ENCODE measurements at places on chromosomes 11 and 22. TPM values are rescaled to one million over a fixed set of nuclear protein-coding genes. Genes with fewer than 3 reads are reported as not detected.

DNA sequence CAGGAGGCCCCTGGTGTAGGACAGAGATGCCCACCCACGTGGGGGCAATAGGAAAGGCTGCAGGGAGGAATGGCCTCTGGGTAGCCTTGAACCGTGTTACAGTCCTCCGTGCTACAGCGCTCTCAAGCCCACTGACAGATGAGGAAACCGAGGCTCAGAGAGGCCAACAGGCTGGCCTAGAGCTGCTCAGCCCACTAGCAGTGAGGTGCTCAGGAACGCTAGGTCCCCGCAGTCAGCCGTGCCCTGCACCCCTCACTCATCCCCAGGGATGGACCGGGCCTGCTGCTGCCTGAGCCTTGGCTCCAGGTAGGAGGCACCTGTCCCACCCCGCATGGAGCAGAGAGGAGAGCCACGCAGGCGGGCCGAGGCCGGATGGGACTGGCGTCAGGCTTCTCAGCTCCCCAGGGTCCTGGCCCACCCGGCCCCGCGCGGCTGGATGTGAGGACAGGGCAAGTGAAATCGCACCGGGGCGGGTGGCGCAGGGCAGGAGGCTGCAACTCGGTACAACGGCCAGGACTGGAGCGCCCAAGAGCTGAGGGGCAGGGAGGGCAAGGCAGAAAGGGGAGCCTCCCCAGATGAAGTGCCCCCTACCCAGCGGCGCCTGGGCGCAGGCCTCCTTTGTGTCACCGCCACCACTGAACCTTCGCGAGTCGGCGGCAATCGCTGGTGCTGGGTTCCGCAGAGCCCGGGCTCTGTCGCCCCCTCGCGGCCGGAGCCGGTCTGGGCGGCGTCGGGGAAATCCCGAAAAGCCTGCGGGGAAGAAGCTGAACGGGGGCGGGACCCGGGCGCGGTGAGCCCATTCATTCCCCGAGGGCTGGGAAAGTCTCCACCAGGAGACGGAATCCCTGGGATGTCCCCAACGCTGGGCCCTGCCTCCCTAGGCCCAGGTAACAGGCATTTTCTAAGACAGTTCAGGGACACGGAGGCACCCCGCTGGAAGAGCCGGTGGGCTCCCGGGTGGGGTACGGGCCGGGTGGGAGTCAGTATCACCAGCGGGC, 8.4 kb upstream of the SLC2A11 start:
- H3K4me3 ChIP-seq: no peak overlapping the region
- H3K27me3 ChIP-seq: peaks cover 2% of the 10 kb centered on the region
- no peaks in the 10 kb centered on the region for H3K36me3 ChIP-seq
- no peak overlapping the region for H3K27ac ChIP-seq
- H3K4me1 ChIP-seq: peaks cover 4% of the 10 kb centered on the region
- peak; percentile 97 for DNase-seq

- H3K27ac ChIP-seq: no peak overlapping the region
- H3K4me3 ChIP-seq: no peak overlapping the region
- H3K4me1 ChIP-seq: no peaks in the 10 kb centered on the region
- no peak for DNase-seq
These were observed 34.8 kb downstream of the MRGPRX2 start for GRCh38 chr11:19025481-19026406.

DNA sequence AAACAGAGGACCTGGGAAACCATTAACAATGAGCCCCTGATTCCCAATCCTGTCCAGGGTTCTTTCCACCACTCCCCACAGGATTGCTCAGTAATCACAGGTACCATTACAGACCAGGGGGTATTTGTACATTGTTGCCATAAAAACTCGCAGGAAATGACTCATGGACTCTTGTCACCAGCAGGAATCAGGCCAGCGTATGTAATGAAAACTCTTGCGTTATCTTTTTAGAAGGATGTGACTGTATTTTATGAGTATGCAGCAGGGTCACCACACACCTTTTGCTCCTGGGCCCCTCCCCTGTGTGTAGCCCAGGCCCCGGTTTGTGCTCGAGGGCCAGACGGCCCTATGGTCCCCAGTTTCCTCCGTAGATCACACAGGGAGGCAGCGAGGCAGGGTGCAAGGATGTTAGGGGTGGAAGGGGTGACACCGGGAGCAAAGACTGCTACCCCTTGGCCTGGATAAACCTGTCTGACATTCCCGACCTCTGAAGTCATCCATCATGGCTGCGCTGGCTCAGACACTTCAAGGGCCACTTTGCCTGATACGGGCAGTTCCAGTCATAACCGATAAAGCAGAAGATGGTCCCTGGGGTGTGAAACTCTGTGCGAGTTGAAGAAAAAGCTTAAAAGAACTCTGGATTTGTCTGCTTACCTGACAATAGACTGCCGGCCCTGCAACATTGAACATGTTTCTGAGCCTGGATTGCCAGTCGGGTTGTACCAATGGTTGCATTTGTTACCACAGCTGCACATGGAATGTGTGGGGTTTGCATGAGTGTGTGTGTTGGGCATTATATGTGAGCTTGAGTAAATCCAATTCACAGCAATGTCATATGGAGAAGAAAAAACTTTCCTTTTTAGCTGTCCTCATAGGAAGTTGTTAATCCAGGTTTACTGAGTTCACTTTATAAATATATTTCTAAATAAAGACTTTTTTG, 56.9 kb downstream of the MICAL2 start:
- no peak overlapping the region for H3K4me3 ChIP-seq
- peaks cover 3% of the 10 kb centered on the region for H3K27me3 ChIP-seq
- DNase-seq: no peak
- H3K4me1 ChIP-seq: peaks cover 1% of the 10 kb centered on the region
- H3K36me3 ChIP-seq: no peaks in the 10 kb centered on the region

- no peaks in the 10 kb centered on the region for H3K36me3 ChIP-seq
- peaks cover 3% of the 10 kb centered on the region for H3K4me1 ChIP-seq
These were observed 7.4 kb downstream of the DESI1 start for GRCh38 chr22:41613456-41613855.

DNA sequence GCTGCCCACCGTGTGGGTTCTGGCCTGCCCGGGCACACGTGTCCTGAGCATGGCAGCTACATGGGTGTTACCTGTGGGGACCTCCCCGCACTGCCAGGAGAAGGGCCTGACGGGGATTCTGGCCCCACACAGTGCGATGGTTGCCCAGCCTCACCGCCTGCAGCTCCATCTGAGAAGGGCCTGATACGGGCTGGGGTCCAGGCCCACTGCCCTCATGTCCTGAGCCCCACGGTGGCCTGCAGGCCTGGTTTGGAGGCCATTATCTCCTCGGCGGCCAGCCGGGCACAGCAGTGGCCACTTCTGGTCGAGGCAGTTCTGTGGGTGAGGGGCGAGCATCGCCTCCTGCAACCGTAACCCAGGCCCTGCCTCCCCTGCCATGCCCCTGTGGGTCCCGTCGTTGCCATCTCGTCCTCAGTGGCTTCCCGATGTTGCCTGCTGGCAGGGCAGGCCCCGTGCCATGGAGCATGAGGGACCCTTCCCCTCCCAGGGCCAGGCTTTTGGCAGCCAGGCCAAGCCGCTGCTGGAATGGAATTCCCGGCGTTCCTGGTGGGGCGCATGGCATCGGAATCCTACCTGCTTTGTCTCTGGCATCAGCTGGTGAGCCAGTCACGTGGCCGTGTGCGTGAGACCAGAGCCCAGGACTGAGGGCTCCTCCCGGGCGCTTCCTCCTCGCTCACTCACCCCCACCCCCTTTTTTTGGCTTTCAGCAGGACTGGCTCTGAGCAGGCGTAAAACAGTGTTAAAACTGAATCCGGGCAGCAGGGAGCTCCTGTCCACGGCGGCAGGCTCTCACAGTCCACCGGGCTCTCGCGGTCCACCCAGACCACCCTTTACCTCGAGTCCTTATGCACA, 71.9 kb upstream of the PPARA start:
- no peak overlapping the region for H3K27ac ChIP-seq
- no peaks in the 10 kb centered on the region for H3K36me3 ChIP-seq
- no peaks in the 10 kb centered on the region for H3K4me1 ChIP-seq
- no peak overlapping the region for H3K4me3 ChIP-seq
- peaks cover 2% of the 10 kb centered on the region for H3K27me3 ChIP-seq
- peak; percentile 7 for DNase-seq

DNA sequence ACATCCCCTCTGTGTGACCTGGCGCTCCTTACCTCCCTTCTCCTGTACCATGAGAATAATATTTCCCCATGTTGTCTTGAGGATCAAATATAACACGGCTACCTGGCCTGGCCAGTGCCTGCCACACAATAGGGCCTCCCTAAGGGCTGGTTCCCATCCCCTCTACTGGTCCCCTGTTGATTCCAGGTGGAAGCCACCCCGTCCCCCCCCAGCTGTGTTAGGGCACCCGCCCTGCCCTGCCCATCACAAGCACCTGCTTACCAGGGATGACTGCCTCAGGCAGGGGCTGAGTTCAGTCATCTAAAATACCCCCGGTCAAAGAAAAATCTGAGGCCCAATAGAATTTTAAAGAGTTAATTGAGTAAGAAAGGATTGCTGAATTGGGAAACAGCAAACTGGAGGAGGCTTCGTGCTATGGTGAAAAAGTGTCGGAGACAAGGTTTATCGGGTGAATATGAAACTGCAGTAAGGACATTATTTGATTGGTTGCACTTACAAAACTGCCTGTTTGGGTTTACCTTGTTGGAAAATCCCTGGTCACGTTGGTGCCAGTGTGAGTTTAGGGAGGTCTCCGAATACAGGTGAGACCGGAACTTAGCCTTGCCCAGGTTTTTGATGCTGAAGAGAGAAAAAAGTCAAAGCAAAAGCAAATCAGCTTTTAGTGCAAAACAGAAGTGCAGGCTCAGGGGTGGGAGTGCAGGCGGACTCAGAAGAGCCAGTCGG, 5.2 kb downstream of the APOL1 start:
- peaks cover 7% of the 10 kb centered on the region for H3K4me1 ChIP-seq
- H3K27ac ChIP-seq: no peak overlapping the region
- DNase-seq: no peak
- no peaks in the 10 kb centered on the region for H3K36me3 ChIP-seq
- no peak overlapping the region for H3K4me3 ChIP-seq

- peak overlapping the region; percentile 65 for H3K27ac ChIP-seq
- H3K4me3 ChIP-seq: peak overlapping the region; percentile 85
- peaks cover 21% of the 10 kb centered on the region for H3K4me1 ChIP-seq
These were observed 1.3 kb downstream of the ABTB2 start for GRCh38 chr11:34356576-34356912.

Gene UPK2
- total RNA-seq: not detected

Gene OR52H1
- total RNA-seq: not detected

Gene CEP164
- 27.1 TPM for total RNA-seq

Gene TMEM191B
- 42.7 TPM for total RNA-seq

Measured in glutamatergic neuron (in vitro differentiated cells).